CD4-positive, alpha-beta T cell treated with Interleukin-6 at 100 ng/mL for 8 hours (primary cell): ENCODE measurements at places on chromosomes 3 and 15.

DNA sequence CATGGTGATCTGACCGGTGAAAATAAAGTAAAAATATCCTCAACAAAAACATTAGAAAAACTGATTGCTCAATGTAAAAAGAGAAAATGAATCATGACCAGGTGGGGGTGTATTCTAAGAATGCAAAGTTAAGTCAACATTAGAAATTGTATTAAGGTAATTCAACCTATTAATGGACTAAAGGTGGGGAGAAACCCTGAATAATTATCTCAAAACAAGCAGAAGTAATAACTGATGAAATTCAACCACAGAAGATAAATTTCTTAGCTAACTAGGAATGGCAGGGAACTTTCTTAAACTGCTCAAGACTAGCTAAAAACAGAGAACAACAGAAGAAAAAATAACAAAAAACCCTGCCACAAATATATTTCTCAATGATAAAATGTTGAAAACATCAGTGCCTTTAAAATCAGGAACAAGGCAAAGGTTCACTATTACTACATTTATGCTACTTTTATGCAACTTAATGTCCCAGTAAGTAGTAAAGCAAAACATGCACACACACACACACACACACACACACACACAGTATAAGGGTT is 204.4 kb upstream of the THBS1 start:
- DNase-seq = no peak

GRCh38 chr15:40340740-40341400 is at the start of gene CCDC9B:
Gene CCDC9B (minus strand): TSS chr15:40340939. CDS start chr15:40340819, 120 bp downstream.
- DNase-seq = no peak

DNA sequence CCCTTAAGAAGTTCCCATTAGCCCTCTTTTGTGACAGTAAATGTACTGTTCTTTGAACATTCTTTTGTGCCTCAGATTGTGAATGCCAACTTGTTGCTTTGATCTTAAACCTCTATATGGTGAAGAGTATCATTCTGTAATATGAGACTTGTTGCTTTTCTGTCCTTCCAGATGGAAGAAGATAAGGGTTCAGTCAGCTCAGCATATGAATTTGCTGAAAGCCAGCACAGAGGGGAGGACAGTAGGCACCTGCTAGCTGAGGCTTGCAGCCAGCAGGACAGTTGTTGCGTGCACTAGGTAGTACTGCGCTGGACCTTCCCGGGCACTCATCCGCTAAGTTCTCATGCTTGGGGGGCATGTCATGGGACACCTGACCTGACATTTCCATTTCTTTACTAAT is 74.7 kb downstream of the DCUN1D1 start:
- DNase-seq = no peak

DNA sequence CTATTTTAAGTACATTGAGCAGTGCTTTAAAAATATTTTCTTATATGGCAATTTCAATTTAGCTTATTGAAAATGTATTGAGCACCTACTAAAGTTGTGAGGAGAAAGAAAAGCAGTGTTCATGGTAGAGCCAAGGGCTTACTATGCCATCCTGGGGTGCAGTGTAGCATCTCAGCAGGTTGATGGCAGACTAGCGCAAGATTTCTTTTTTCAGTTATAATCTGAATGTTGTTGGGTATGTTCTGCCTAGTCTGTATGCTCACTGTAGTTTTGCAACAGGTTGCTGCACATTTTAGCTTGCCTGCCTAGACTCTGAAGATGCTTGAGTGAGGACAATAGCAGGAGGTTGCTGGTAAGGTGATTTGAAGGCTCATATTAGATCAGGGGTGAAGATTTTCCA is 103.1 kb upstream of the UNC13C start:
- no peak for DNase-seq

- no peak for DNase-seq
Measured at GRCh38 chr15:67179411-67179995, 75.0 kb downstream of the AAGAB start.

GRCh38 chr3:113143353-113143752 is 68.0 kb upstream of the BOC start:
- DNase-seq = no peak

DNA sequence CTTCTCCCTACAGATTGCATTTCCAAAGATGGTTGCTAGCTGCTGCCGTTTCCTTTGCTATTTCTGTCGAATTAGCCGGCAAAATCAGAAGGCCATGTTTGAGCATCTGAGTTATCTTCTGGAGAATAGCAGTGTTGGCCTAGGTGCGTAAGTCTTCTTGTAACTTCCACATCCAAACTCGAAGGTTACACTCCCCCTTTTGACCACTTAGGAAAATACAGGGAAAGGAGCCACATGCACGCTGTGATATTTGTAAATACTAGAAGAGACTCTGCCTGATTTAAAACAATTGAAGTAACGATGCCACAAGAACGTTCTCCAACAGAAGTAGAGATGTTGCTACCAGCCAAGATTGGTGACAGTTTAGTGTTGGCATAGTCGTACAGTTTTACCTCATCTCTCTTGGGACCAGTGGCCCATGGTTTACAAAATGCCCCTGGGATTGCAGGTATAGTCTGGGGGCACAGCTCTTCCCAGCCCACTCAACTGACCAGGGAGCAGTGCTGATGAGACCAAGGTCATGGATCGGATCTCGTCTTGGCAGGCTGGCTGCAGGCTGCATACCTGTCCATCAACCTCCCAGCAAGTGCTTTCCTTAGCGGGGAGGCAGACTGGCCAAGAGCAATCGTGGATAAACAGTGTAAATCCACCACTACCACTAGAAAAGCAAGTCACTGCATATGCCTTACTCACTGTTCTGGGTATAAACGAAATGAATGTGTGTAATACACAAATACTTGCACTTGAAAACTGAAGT is 268.4 kb upstream of the CHRM5 start:
- DNase-seq = no peak

DNA sequence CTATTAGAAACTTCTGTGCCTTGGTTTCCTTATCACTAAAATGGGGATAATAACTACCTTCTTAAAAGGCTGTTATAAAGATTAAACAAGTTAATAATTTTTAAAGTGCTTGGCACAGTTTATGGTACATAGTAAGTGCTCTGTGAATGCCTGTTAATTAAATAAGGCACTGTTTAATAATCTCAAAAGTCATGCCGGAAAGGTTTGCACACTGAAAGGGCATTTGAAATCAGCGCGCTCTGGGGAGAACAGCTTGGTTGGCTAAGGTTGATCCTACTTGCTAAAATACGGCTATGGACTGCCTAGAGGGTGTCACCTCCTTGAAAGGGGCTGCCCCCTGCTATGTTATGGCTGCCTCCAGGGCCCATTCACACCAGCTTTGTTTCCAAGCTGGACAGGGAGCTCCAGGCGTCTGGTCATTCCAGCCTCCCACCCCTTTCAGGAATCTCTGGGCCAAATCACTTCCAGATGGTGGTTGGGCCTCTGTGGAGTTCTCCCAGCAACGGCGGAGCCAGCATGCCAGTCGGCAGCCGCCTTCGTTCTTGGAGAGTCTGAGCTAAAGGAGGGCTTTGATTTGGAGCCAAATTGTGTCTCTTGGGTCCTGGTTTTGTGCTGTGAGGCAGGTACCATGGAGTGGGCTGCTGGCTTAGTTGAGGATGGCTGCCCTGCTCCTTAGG is 5.9 kb downstream of the FLNB start:
- no peak for DNase-seq

DNA sequence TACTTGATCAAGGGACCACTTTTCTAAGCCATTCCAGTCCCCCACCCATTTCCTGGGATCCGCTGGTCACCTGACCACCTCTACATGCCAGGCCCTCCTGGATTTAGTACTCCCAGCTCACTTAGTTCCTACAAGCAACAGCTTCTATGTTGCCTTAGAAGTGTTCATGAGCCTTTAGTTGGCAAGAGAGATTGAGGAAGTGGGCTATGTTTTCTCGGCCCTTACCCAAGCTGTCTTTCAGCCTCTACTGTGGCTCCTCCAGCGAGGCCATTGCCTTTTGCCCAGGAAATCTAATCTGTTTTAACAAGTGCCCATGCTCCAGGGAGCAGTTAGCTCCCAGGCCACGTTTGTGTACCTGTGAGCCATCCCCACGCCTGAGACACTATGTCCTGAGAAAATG is 4.5 kb upstream of the PRKAR2A start:
- DNase-seq = no peak

- DNase-seq = no peak
Measured at GRCh38 chr3:197398286-197398878, 100.0 kb upstream of the DLG1 start.

- DNase-seq = peak; percentile 65
Measured at GRCh38 chr15:69729167-69729748, 276.6 kb downstream of the RPLP1 start.

GRCh38 chr15:75578173-75578947 is 755 bp downstream of the PTPN9 start:
- peak; percentile 2 for DNase-seq

- no peak for DNase-seq
Measured at GRCh38 chr15:97425596-97425995, 534.9 kb upstream of the ARRDC4 start.
